ENCODE measurements at places on chromosomes 6 and 20. TPM values are rescaled to one million over a fixed set of nuclear protein-coding genes. Genes with fewer than 3 reads are reported as not detected.

DNA sequence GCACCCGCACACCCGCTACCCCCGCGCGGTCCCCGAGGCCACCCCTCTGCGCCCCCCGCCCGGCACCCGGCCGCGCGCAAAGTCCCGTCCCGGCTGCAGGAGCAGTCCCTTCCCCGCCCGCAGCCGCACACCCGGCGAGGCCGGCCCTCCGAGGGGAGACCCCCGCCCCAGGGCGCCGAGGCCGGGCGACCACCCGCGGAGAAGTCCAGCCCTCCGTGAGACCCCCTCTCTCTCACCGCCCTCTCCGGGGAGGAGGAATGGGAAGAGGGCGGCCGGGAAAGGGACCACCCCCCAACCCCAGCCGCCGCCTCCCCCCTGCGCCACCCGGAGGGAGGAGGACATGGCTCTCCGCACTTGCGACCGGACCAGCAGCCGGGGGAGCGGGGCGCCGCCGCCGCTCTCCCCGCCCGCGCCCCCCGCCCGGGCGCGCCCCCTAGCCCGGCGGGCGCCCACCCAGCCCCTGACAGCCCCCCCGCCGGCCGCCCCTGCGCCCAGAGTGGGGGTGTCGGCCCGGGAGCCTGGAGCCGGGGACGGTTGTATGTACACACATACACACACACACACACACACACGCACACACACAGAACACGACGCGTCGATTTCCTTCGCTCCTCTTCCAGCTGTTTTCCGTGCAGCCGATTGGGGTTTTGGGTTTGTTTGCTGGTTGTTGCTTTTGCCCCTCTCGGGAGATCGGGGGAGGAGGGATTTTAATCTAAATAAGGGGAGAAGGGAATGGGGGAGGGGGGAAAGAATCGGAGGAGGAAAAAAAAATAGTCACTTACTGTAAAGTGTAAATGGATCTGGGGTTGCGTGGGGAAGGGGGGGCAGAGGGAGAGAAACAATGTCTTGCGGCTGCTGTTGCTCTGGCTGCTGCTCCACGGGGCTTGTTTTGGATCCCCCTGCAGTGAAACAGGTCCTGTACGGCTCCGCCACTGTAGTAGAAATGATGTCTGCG lies at the start of gene ATXN1:
Gene ATXN1, minus strand, starts transcription at position 945 of the 955 bp plus-strand sequence.
- DNase-seq = peak; percentile 72

GRCh38 chr6:75402296-75402695 lies 91.3 kb downstream of the FILIP1 start:
- peak; percentile 44 for DNase-seq

DNA sequence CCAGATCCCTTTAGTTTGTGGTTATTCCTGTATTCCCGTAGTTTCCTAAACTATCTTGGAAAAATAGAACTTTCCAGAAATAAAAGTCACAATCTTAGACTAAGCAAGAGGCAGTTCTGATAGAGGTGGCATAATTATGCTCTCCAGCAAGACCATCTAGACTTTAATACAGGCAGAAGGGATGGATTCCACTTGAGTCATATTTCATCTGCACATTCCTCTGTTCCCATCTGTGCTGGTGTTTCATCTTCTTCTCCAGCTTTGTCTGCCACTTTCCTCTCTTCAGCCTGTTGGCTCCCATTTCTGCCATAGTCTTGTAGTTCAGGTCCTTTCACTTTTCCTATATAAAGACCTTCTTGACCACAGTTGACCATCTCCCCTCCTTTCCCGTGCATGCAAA lies 102.9 kb downstream of the SOBP start:
- DNase-seq = no peak

DNA sequence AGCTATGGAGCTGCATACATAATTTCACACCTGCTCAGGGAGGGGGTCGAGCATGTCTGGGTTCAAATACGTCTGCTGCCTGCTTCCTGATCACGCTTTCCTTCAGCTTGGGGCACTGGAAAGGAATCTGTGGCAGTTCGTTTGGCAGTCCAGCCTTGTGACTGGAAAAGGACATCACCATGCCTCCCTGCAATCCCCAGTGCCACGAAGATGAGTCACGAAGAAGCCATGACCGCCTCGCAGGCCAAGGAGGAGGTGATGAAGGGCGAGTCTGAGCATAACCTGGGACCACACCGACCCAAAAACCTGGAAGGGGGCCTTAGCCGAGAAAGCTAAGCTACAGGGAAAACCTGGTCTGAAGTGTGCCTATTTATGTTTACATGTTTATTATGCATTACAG lies 13.1 kb downstream of the JAG1 start:
- DNase-seq = no peak

DNA sequence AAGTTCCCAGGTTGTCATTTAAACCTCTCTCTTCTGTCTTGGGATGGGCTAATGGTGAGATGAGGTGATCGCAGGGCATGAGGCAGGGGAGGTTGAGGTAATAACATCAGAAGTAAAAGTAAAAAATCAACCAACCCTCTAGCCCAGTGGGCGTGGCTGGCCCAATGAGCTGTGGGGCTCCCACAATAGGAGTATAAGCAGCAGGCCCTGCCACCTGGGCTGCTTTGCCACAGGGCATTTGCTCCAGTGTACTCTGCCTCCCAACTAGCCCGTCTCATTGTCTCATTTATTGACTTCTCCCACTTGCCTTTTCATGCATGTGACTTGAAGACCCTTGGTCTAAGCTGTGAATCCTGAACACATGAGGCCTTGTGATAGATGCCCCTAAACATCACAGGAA lies 62.8 kb downstream of the PHACTR3 start:
- DNase-seq = no peak

GRCh38 chr20:63759377-63759901 lies 19.9 kb downstream of the SLC2A4RG start:
- DNase-seq = no peak

DNA sequence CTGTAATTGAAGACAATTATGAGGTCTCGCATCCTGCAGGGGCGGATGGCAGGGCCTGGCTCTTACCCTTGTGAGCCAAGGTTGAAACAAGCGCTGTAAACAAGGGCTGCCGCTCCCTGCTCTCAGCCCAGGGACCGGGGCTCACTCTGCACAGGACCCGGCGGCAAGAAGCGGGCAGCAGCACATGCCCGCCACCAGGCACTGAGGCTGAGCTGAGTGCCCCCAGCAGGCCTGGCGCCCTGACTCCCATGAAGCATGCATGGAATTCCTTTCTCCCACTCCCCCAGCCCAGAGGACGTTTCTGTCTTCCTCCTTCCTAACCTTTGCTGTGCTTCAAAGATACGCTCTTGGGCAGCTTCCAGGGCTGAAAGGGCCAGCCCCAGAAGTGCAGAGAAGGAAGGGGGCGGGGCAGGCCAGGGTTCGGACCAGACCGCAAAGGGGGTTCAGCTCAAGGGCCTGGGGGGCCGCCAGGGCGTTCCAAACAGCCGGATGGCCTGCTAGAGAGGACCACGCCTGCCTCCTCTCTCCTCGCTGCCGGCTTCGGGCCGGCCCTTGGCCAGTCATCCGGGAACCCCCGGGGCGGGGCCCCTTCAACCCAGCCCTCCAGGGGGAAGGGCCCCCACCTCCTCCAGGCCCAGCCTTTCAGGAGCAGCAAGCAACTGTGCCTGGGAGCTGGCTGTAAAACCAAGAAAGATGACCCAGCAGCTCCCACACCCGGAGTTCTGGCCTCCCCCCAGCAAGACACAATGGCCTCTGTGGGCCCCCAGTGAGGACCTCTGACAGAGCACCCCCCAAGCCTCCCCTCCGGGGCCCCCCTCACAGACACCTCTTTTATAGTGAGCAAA lies 109.9 kb downstream of the NOL4L start:
- DNase-seq = peak; percentile 94

DNA sequence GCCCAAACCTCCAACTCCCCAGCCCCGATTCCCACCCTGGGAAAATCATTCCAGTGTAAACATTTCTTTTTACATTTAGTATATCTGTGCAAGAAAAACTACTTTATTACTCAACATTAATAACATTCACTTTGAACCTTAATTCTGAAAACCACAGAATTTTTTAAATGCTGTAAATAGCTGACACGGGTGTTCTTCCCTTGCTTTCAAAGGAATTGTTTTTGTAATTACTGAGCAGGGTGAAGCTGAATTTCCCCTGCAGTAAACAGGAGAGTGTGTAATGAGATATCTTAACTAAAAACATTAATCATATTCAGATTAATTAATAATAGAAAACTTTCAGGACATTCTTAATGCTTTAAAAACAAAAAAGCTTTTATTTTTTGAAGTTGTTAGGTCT lies 99.3 kb upstream of the CITED2 start:
- no peak for DNase-seq

GRCh38 chr6:143157131-143157530 lies 96.4 kb downstream of the AIG1 start:
- no peak for DNase-seq

DNA sequence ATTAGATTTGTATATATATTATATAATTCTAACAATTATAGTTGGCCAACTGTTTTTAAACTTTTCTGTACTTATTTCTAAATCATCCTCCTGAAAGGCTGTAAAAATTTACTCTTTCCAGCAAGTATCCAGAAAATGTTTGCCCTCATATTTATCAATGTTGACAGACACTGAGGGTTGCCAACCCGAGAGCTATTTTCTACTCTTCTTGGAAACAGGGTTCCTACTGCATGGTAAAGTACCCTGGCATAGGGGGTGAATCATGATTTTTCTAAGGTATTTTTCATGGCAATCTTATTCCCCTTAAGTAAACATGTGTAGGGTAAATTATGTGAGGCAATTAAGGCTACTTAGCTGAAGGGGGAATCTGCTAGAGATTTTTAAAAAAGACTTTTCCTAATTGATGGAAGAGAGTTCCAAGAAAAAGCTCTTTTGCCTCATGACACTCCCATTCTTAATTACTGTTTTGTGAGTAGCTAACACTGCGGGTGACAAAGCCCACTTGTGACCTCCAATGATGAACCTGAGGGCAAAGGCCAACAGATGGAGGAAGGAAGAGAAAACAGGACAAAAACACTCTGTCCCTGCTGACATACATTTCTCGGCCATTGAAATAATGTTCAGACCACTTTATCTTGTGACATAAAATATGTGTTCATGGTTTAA lies 37.9 kb downstream of the GPX5 start:
- DNase-seq = no peak

DNA sequence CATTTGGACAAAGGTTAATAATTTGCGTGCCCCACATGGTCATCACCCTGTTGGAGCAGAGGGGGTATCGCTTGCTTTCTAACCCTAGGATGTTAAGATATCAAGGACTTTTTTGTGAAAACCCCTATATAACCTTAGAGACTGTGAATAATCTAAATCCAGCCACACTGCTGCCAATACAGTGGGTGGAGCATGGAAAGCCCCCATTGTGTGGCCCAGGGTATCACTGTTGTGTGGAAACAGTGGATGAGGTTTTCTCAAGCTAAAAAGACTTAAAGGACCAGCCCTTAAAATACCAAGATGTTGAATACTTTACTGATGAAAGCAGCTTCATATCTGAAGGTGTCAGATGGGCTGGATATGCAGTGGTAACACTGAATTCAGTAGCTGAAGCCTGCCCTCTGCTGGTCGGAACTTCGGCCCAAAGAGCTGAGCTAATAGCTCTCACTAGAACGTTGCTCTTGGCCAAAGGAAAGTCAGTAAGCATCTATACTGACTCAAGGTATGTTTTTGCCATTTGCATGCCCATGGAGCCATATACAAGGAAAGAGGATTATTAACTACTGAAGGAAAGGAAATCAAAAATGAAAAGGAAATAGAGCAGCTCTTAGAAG lies 695.2 kb downstream of the PHF3 start:
- peak; percentile 79 for DNase-seq

BMP2 gene
- total RNA-seq = 3.0 TPM

FAM83B gene
- 3.3 TPM for total RNA-seq

RAB44 gene
- 0.07 TPM for total RNA-seq

SEMG1 gene
- not detected for total RNA-seq

TRIM10 gene
- not detected for total RNA-seq

TREM1 gene
- total RNA-seq = 0.92 TPM

Measured in left ventricle myocardium superior (tissue), 1 donor.